T-helper 9 cell (primary cell): ENCODE measurements at places on chromosomes 3 and 15.

DNA sequence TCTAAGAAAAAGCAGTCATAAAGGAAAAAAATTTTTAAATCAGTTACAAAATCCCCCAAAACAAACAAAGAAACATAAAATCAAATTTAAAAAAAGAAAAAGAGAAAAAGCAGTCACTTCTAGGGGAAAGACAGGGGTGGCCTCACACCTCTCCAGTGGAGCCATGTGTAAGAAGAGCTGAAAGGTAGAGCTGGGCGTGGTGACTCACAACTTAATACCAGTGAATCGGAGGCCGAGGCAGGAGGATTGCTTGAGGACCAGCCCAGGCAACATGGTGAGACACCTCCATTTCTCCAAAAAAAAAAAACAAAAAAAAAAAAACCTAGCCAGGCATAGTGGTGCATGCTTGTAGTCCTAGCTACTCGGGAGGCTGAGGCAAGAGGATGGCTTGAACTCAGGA, 14.7 kb downstream of the MESD start:
- DNase-seq: no peak

- DNase-seq: no peak
Observed at GRCh38 chr15:73050561-73051295, 1.5 kb upstream of the NEO1 start.

DNA sequence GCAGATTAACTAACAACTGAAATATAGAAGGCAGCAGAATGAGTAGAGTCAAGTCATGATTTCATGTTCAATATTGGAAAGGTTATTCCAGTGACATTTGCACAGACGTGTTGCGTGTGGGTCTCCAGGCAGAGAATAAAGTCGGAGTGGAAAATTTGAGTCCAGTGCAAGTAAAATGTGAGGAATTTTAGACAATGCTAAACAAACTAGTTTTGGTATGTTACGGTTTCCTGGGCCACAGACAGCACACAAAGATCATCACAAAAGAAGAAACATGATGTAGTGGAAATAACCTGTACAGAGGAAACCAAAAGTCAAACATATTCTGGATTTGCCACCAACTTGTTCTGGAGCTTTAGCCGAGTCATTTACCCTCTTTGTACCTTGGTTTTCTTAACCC, 367 bp downstream of the OR4F6 start:
- DNase-seq: no peak

DNA sequence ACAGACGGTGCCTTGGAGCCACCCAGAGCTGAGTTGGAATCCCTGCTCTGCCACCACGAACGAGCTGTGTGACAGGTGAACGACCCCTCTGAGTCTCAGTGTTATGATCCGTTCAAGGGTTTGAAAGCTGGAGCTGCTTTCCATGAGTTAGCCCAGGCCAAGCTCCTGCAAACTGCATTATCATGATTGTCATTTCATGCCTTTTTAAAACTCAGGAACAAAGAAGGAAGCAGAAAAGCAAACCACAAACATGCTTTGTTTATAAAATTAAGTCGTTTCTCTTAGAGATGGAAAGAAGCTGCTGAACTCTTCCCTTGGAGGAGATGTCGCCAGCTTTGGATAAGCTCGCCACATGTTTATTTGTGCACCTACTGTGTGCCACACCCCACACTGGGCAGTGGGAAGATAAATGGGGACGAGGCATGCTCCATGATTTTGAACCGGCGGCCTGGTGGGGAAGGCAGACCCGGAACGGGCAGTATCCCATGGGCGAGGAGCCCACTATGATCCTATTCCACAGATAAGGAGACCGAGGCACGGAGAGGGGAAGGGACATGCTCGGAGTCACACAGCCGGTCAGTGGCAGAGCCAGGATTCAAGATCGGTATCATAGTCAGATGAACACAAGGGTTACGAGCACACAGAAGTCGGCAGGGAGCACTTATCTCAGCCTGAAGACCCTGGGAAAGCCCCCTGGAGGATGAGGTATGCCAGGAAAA, 15.9 kb downstream of the HRH1 start:
- no peak for DNase-seq

- DNase-seq: no peak
Observed at GRCh38 chr3:57199895-57200297, at the start of gene HESX1. Gene HESX1 (minus strand): TSS chr3:57199978. CDS start chr3:57199918, 60 bp downstream.

DNA sequence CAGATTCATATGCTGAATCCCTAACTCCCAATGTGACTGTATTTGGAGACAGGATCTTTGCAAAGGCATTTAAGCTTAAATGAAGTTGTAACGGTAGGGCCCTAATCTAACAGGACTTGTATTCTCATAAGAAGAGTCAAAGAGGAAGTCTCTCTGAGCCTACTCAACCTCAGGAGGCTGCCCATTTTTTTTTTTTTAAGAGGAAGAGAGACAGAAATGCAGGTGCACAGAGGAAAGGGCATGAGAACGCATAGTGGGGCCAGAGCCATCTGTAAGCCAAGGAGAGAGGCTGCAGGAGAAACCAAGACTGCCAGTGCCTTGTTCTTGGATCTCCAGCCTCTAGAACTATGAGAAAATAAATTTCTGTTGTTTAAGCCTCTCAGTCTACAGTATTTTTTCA, 28.4 kb downstream of the ZNF860 start:
- DNase-seq: no peak

- DNase-seq: no peak
Observed at GRCh38 chr15:73981761-73982221, 10.3 kb downstream of the STOML1 start.

DNA sequence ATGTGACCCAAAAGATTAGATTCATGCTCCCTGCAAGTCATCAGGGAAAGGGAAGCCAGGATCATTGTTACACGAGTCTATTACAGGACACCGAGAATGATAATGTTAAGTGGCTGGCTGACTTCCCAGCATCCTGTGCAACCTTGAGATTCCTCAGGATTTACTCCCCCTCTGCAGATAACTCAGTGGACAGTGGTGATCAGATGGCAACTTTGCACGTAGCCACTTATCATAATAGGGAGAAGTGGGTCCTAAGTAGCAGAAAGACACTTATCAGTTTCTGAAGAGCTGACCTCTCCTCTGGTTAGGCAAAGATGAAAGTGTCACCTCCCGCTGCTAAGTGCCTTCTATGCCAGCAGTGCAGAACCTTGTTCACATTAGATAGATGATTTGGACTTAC, 6.7 kb upstream of the TMPRSS7 start:
- no peak for DNase-seq

- DNase-seq: no peak
Observed at GRCh38 chr3:156575641-156576040, 20.7 kb upstream of the SSR3 start.

DNA sequence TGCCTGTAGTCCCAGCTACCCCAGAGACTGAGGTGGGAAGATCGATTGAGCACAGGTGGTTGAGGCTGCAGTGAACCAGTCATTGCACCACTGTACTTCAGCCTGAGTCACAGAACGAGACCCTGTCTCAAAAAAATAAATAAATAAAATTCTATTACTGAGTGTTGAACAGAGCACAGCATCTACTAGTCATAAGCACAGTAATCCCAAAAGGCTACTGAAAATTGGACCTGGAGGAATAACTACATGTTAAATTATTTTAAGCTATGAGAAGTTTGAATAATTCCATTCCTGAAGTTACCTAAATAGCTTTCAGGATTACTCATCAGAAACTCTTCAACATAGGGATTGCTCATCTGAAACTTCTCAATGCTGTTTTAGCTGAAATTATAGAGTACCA, 43.4 kb downstream of the ARMC8 start:
- DNase-seq: no peak

DNA sequence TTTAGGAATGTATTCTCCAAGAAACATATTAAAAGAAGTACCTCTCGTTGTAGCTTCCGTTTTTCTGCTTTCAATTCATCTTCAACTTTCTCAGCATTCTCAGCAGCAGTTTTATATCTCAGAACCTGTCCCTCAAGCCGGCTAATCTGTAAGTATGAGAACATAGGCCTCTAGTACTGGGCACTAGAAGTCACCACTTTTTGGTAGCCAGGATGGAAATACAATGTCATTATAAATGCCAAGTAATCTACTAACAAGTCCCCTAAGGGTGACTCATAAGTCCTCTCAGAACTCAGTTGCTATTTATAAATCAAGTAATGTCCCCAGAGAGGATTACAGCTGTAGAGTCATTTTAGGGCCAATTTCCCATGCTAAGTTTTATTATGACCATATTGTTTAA, 61.1 kb downstream of the MLH1 start:
- DNase-seq: no peak

- no peak for DNase-seq
Observed at GRCh38 chr3:53173107-53173506, 12.1 kb downstream of the PRKCD start.

DNA sequence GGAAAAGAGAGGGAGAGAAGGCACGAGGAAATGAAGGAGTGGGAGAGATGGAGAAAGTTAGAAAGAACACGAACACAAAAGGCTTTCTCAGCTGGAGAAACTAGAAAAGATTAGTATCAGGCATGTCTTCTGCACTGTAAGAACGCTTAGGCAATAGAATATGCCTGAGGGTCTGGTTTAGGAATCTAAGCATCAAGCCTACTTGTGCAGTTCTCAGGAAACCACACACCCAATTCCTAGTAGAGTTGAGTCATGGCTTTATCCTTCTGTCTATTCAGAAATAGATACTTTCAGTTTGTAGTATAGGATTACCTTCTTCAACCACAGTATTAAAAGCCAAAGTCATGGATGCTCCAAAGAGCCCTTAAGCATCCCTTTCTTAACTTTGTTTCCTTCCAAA, 969.4 kb downstream of the NTRK3 start:
- DNase-seq: no peak

DNA sequence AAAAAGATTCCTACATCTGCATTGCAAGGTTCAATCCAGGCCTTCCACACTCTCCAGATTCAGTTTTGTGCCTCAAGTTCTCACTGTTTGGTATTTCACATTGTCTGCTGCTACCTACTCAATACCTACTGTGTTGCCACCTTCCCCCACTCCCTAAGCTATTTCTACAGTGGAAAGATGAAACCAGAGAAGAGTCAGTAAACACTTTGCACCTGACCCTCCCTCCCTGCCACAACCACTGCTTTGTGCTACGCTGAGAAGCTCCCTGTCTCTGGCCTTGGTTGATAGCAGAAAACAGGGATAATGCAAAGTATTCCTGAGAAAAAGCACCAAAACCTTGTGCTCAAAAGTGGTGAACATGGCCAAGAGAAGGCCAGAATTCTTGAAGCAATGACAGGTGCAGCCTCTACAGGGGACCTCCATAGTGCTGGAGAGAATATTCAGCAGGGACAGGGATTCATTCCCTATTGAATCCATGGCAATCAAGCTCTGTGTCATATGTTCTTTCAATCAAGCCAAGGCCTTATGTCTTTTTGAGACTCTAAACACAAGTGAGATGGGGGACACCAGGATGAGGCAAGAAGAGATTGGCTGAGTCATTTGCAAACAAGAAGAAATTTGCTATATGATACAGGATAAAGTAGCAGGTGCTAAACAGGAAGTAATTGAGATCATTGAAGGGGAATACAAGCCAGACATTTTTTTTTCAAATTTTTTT, 83.5 kb upstream of the LIPC start:
- DNase-seq: no peak
